ENCODE measurements at places on chromosomes 1 and 21. TPM values are rescaled to one million over a fixed set of nuclear protein-coding genes. Genes with fewer than 3 reads are reported as not detected.
A peak's percentile ranks its signal among the peaks of the same experiment; 100 is the strongest.

DNA sequence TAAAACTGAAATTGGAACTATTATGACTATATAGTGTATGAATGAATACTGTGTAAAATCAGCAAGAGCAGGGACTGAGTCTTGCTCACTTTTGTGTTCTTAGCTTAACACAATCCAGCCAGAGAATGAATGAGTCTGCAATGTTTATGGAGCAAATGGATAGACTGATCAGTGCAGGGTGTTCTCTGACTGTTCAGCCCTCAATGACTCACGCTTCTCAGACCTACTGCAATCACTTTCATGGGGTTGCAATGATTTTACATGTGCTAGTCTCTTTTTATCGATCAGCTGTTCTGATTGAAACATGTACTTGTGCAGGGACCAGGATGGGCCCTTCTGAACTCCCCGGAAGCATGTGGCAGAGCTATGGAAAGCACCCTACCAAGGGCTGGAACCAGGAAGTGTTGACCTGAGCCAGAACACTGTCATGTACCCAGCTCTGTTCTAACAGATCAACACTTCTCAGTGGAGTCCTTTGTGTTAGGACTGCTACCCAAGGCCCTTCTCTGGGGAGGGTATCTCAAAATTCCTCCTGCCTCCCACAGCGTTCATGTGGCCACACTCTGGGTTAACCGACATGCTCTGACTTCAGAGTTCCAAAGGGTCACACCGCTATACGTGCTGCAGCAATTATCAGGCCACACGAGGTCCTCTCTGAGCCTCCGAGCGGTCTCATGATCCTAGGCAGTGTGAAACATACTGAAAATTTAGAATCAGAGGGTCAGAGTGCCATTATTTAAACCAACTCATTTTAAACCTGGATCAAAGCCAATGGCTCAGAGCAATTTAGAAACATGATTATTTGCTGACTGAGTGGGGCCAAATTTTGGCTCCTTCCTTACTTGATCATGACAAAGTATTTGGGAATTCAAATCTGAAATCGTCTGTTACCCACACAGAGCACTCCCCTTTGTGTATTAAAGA is 35.2 kb downstream of the GRIK1 start:
- DNase-seq = peak; percentile 62

- no peak for DNase-seq
Observed at GRCh38 chr1:165376811-165377311, 20.3 kb upstream of the LMX1A start.

GRCh38 chr1:210151052-210151672 is 81.4 kb upstream of the SERTAD4 start:
- no peak for DNase-seq

DNA sequence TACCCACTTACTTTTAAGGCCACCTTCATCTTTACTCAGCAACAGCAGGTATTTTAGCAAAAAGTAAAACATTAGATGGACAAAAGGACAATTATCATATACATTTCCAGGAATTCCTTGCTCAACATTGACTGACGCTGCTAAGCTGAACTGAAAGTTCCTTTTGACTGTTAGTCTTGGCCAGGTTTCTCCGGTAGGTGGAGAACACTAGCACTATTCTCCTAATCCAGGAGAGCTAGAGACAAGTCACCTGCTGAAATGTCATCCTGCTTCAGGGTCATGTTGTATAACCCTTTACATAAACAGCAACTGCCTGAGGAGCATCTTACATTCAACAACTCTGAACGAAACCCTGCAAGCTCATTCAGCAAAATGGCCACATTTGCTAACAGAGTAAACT is 109.0 kb upstream of the ESRRG start:
- no peak for DNase-seq

DNA sequence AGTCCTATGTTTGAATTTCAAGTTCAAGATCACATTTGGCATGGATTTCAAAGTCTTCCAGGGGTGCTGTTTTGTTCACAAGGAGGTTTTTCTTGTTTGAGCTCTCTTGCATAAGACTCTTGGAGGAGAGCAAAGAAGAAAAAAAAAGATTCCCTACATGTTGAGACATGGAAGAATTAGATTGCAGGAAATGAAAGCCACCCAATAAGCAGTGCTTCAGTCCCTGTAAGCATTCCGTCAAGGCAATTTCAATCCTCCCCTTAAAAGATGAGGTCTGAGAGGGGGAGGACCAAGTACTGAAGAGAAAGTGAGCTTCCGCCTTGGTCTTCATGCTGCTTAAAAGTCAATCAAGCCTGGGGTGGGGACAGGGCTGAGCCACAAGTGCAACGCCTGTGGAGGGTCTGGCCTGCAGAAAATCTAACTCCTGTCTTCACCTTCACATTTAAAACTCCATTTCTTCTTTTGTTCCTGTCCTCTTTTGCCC is 50.2 kb downstream of the LPAR3 start:
- no peak for DNase-seq

- DNase-seq = no peak
Observed at GRCh38 chr1:158077411-158078256, 84.2 kb downstream of the KIRREL1 start.

DNA sequence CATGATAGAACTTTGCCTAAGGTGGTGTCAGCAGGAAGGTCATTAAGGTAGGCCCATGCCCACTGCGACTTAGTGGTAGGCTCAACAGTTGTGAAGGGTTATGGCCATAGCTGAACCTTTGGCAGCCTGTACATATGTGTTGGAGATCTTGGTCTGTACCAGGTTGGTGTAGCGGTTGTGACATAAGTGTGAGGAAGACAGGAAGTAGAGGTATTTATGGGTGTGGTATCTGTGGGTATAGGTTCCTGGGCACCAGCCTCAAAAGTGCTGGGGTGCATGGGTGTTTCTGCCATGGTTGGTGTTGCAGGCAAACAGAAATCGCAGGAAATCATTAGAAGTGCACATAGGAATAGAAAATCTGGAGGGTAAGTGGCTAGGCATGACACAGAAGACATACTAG is 18.6 kb upstream of the LRIF1 start:
- no peak for DNase-seq

DNA sequence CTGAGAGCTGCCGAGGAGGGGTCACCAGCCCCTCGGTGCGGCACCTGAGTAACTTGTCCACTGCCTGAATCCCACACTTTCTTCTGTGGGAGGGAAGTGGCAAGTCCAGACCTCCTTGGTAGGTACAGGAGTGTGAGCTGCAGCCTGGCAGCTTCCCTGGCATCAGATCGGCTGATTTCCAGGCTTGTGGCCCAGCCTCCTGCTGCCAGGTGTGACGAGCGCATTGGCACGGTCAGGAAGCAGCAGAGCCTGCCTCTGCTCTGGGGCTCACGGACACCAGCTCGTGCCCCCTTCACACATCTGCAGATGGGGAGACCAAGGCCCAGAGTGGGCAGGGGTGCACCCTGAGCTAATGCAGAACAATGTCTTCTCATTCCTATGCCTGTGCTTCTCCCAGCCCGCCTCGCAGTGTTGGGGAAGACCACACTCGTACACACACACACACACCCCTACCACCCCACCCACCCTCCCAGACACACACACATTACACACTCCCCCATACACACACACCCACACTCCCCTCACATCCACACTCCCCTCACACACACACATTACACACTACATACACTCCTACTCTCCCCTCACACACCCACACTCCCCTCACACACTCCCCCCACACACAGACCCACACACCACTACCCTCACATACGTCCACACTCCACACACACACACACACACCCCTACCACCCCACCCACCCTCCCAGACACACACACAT is 33.1 kb upstream of the SELENON start:
- DNase-seq = no peak

GRCh38 chr1:88189525-88189924 is 494.5 kb upstream of the PKN2 start:
- no peak for DNase-seq

- peak; percentile 97 for DNase-seq
Observed at GRCh38 chr1:148264374-148265276, 112.5 kb upstream of the NBPF11 start.

KIF21B gene
- 3.4 TPM for total RNA-seq

- DNase-seq = peak; percentile 90
Observed at GRCh38 chr1:15918962-15919715, 56.8 kb downstream of the ZBTB17 start.

- peak; percentile 43 for DNase-seq
Observed at GRCh38 chr1:170685166-170685565, 21.2 kb downstream of the PRRX1 start.

GRCh38 chr1:64282351-64282750 is 78.9 kb downstream of the UBE2U start:
- no peak for DNase-seq

COL6A1 gene
- 444 TPM for total RNA-seq

FMO1 gene
- total RNA-seq = not detected

GRCh38 chr1:164675342-164675904 is 116.4 kb downstream of the PBX1 start:
- peak; percentile 42 for DNase-seq

INSRR gene
- total RNA-seq = not detected
